ENCODE measurements at places on chromosomes 3 and 15. TPM values are rescaled to one million over a fixed set of nuclear protein-coding genes. Genes with fewer than 3 reads are reported as not detected.

DNA sequence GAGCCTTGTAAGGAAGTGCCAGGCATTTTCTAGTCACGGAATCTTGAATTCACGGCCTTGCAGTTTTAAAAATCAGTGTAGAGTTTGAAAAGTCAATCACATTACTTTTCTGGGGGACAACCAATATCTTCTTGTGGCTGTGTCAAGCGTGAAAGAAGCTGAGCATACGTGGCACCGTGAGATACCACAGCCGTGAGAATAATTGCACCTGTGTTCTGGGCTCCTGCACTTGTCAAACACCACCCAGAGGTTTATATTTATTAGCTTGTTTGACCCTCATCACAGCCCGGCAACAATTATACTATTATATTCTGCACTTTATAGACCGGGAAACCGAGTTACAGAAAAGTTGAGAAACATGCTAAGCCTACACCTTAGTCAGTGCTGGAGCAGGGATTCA, 45.2 kb downstream of the ARRDC4 start:
- DNase-seq = no peak
- no peaks in the 10 kb centered on the region for H3K36me3 ChIP-seq
- H3K27ac ChIP-seq = no peak overlapping the region
- H3K4me1 ChIP-seq = no peaks in the 10 kb centered on the region

DNA sequence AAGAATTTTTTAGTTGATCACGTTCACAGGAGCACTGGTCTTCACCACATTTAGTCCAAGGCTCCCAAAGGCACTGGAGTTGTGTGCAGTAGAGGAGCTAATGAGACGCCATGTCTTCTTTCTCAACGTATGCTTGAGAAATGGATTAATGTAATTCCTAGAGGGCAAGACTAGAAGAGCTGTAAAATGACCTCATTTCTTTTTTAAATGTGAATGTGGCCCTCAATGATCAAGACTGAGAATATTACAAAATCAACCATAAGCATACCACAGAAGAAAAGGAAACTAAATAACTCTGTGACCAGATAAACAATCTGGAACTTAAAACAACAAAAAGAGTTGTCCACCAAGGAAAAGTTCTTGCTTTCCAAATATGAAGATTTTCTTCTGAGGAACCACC, 112.1 kb upstream of the THBS1 start:
- H3K4me1 ChIP-seq = no peaks in the 10 kb centered on the region
- H3K4me3 ChIP-seq = no peak overlapping the region
- H3K27ac ChIP-seq = no peak overlapping the region
- no peak for DNase-seq

The MESP2 gene
- not detected for total RNA-seq

The GRM7 gene
- 0.88 TPM for total RNA-seq

The CD86 gene
- total RNA-seq = 19.7 TPM

The DNAH12 gene
- 0.18 TPM for total RNA-seq

The CA12 gene
- total RNA-seq = 11.0 TPM
